ENCODE measurements at places on chromosomes 13 and 19.

- DNase-seq: no peak
Measured at GRCh38 chr13:110037925-110038573, 251.7 kb upstream of the IRS2 start.

DNA sequence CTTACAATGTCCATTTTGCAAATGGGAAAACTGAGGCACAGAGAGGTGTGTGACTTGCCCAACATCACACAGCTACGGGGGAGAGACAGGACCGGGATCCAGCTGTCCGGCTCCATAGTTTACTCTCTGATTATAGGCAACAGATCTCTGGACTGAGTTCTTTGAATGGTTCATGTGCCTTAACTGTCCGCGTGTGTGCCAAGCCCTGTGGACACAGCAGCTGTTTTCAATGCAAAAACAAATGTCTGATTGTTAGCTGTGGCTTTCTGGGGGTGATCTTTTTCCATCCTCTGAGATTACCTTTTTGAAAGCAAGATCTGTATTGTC is 94.1 kb downstream of the KL start:
- no peak for DNase-seq

GRCh38 chr19:54644056-54644455 is 13.8 kb downstream of the LILRB1 start:
- no peak for DNase-seq

- DNase-seq: no peak
Measured at GRCh38 chr19:4241824-4242430, 5.0 kb upstream of the YJU2 start.

- no peak for DNase-seq
Measured at GRCh38 chr13:36787181-36787580, 31.8 kb upstream of the RFXAP start.

- DNase-seq: no peak
Measured at GRCh38 chr13:84077271-84077670, 195.0 kb upstream of the SLITRK1 start.

Data from ureter (tissue), 1 donor.